ENCODE measurements at places on chromosomes 3 and 15. TPM values are rescaled to one million over a fixed set of nuclear protein-coding genes. Genes with fewer than 3 reads are reported as not detected.

DNA sequence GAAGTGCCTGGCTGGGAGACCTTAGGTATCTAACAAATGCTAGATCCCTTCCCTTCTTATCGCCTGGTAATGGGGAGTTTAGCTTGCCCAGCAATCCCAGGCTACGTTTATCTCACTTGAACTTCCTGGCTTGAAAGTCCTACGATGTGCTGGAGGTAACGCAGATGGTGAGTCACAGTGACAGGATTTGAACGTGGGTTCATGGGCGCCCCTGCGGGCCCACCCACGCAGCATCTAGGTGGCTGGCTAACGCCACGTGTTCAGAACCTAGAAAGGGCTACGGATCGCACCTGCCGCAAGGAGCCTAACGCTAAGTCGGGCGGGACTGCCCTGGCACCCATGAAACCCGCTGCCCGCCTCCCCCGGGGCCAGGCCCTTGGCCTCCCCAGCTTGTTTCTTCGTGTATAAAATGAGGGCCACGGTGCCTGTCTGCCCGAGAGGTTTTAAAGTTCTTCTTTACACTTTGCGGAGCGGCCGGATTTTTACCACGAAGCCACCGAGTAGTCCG is 600 bp upstream of the USP3 start:
- DNase-seq, result no peak

DNA sequence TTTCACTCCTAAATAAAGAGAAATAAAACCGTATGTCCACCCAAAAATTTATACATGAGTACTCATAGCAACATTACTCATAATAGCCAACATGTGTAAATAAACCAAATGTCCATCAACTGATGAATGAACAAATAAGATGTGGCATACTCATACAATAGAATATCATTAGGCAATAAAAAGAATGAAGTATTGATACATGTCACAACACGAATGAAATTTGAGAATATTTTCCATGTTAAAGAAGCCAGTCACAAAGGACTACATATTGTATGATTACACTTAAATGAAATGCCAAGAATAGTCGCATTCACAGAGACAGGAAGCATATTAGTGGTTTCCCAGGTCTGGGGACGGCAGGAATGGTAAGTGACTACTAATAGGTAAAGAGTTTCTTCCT is 869.2 kb downstream of the IGSF11 start:
- DNase-seq, result no peak

DNA sequence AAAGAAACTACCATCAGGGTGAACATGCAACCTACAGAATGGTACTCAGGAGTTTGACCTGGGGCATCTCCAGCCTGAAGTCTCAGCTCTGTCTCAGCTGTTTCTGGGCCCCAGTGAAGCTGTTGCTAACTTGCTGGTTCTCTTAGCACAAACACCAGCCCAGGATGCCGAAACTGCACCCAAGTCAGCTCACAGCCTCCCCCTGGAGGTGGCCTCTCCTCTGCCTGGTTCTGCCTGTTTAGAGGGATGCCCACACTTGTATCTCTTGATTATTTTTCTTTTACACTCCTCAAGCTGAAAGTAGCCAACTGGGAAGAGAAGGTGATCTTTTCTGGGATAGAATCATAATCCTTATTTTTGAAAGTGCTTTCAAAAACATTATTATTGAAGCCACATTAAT is 289.0 kb upstream of the RASGRP1 start:
- no peak for DNase-seq

GRCh38 chr3:111846039-111846438 is 13.0 kb upstream of the PHLDB2 start:
- DNase-seq, result no peak

NR1I2 gene
- 0.49 TPM for polyA plus RNA-seq

DNA sequence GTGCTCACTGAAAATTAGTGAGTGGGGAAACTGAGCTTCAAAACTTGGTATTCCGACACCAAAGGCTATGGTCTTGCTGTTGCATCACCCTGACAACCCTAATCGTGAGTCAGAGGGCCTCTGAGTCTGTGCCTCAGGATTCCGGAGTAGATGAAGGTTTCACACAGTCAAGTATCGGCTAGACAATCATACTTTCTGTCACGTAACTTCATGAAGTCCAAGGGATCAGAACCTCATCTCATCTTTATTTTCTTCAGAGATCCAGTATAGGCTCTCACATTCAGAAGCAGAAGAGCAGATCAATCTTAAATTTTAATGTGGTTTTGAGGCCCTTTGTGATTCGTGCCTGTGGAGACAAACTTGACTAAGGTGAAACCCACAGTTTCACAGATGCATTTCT is 26.1 kb upstream of the NECTIN3 start:
- no peak for DNase-seq

GRCh38 chr15:41490355-41490754 is 3.3 kb upstream of the ITPKA start:
- no peak for DNase-seq

SPESP1 gene
- 6.7 TPM for polyA plus RNA-seq

DNA sequence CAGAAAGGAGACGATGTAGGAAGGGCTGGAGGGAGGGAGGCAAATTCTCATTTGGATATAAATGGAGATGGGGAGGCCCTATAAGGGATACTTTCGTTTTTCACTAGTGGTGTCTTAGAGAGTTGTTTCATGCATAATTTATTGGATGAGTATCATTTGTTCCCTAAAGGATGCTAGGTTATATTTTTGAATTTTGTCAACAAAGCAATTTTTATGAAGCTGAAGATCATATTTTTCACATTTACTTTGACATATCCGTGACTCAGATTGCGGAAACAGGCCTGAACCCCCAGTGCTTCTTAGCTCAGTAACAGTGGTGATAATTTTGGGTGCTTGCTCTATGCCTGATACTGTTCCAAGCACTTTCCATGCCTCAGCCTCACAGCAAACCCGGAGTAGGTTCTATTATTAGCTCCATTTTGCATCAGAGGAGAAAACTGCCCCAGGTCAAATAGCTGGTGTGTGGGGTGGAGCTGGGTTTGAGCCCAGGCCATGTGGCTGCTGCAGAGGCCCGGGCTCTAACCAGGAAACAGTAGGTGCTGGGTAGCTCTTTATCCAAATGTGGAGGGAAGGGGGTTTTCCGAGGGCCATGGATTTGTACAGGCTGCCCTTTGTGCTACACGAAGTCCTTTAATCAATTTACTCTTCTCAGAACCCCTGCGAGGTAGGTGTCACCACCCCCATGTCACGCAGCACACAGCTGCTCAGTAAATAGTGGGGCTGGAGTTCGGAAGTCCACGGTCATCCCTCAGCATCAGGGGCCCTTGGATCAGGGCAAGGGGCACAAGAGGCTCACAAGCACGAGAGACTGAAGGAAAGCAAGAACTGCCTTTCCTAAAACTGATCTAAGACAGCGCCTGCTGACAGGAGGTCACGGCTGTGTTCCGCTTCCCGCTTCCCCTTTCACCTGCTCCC is 99.1 kb downstream of the SLC49A4 start:
- no peak for DNase-seq

DNA sequence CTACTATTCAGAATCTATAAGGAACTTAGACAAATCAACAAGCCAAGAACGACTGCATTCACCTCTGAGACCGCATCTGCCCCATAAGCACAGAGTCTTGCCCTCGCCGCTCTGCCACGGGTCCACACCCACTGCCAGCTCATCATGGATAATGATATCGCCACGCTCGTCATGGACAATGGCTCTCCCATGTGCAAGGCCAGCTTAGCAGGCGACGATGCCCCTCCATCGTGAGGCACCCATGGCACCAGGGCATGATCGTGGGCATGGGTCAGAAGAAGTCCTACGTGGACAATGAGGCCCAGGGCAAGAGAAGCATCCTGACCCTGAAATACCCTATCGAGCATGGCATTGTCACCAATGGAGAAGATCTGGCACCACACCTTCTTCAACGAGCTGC is 92.1 kb upstream of the FXR1 start:
- DNase-seq, result no peak
